ENCODE measurements at places on chromosomes 1 and 21.

GRCh38 chr1:183986941-183987340, 50.6 kb downstream of the COLGALT2 start:
- DNase-seq, result no peak

- no peak for DNase-seq
These were observed 55.0 kb downstream of the MEGF6 start for GRCh38 chr1:3556336-3556735.

DNA sequence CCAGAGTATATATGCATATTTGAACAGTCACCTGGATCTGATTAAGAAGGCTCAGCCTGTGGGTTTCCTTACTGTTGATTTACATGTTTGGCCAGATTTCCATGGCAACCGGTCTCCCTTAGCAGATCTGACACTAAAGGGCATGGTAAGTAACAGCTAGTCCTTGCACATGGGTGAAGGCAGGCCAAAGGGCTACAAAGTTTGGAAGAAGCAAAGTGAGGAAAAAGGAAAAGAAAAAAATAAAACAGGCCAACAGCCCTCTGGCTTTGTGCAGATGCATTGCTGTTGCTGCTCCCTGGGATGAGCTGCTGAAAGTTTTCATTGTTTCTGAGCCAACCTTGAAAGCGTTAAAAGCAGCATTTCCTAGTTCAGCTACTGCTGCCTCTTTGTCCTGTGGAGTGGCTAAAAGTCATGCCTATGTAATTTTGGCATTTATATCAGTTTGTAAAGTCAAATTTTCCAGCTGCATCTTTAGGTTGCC, 176.5 kb upstream of the HOOK1 start:
- DNase-seq, result no peak

- DNase-seq, result no peak
These were observed 348.2 kb downstream of the RWDD3 start for GRCh38 chr1:95582191-95582590.

- DNase-seq, result no peak
These were observed 48.2 kb upstream of the EPB41 start for GRCh38 chr1:28865997-28866650.

DNA sequence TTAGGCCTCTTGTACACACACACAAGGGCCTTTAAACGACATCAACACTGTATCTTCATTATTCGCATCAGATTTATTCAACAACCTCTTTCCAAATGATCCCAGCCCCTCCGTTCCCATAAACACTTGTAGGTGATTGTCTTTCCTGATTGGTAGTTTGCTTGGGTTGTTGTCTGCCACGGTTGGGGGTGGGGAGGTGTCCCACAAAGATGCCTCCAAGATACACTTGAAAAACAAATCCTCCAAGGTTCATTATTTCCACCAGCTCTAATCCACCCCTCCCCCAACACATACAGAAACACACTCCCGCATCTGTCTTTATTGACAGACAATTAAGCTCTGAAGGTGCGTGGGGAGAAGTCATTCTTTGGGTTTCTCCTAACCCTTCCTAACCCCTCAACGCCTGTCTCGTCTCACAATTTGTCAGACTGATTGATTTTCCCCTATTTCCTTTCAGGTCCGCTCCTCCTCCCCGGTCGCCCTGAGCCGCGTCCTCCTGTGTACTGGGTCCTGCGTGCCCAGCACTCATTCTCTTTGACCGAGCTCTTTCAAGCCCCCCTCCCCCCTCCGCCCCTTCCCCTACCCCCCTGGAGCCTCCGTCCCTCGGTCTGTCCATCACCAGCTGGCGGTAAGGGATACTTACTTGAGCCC, 1.4 kb downstream of the WDR26 start:
- peak; percentile 33 for DNase-seq

DNA sequence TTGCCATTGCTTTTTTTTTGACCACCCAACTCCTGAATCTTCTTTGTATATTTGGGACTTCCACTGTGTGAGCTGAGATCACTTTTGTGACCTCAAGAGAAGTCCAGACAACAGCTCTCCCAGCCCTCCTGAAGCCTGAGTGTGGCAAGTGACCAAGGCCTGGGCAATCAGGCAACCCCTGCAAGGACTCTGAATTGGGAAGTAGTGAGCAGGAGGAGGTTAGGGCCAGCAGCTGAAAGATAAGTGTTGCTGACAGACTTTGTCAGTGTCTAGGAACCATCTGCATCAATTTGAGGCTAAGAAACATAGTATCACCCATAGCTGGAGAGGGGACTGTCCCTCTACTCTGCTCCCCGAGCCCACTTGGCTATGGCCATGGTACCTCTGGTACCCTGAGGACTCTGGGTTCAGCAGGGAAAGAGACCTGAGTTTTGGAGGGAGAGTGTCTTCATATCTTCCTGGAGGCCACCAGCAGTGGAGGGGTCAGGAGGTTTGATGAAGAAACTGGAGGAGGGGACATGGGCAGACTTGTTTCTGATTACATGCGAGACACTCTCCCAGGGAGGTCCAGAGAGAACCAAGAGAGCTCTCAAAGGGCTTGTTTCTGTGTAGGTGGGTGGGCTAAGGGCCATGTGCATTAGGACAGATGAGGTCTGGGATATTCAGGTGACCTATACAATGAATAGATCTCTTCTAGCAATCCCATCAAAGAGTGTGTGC, 147.0 kb upstream of the DNAH14 start:
- DNase-seq, result no peak

GRCh38 chr1:211566431-211567025, 12.4 kb downstream of the SLC30A1 start:
- DNase-seq, result no peak

DNA sequence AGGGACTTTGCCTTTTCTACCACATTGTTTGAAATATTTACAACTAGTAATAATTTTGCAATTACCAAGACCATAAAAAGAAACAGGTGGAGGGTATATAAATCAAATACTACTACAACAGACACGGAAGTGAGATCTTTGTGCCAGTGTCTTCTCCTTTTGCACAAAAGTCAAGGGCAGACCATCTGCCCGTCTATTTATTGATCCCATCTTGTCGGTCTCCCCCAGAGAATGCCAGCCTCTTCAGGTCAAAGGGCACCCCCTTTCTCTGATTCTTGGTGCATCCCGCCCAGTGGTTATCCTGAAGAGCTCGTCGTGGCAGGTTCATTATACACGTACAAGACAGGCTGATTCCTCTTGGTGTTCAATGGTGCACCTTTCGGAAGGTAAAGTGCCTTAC, 4.8 kb upstream of the PDE9A start:
- no peak for DNase-seq

DNA sequence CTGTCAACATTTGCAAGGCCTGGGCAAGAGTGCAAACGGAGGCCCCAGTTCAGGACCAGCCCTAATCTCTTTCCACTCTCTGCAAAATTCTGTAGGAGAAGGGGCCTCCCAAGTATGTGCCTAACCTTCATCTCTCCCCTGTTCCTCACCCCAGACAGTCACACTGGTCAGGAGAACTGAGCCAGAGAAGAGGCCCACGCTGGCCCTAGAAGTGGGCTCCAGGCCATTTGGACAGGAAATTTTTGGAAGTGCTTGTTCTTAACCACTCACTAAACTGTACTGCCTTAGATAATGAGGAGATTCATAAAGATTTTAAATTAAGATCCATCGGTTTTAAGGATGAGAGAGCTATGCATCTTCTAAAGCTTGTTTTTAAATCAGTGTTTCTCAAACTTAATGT, 129.7 kb upstream of the ADGRL2 start:
- no peak for DNase-seq

DNA sequence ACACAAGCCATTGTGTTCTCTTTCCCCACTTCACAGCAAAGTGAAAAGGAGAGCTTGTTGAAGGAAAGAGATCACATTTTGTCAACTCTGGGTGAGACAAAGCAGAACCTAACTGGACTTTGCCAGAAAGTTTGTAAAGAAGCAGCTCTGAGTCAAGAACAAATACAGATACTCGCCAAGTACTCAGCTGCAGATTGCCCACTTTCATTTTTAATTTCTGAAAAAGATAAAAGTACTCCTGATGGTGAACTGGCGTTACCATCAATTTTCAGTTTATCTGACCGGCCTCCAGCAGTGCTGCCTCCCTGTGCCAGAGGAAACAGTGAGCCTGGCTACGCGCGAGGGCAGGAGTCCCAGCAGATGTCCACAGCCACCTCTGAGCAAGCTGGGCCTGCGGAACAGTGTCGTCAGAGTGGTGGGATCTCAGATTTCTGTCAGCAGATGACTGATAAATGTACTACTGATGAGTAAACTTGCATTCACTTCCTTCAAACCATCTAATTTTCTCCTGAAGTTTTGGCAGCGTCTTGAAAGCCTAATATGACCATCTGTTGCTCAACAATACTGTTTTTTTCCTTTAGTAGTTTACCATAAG, 43.7 kb downstream of the BACH1 start:
- no peak for DNase-seq

DNA sequence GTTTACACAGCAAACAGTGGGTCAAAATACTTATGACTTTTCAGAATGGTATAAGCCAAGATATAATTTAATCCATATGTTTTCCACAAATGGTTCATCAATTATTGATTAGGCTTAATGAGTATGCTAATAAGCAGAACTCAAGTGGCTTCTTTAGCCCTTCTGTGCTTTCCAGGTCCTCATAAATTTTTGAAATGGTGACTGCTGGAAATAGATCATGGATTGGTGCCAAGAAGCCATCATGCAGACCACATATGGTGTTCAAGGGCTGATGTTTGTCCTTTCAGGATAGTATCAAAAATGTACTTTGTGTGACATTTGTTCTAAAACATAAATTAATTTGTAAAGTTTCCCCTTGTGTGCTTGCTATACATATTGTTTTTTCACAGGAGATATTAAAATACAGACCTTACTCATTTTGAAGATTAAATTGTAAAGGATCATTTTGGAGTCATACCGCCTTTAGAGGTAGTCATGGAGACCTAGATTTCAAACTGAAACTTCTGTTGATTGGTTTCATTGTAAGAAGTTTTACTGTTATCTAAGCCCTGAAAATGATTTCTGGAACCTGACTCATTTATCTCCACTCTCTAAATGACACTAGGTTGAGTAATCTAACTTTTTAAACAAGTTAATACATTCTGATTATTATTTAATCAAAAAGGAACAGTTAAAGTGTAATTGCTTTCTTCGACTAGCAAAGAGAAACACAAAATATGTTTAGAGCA, 507.9 kb downstream of the PLA2G4A start:
- DNase-seq, result no peak

DNA sequence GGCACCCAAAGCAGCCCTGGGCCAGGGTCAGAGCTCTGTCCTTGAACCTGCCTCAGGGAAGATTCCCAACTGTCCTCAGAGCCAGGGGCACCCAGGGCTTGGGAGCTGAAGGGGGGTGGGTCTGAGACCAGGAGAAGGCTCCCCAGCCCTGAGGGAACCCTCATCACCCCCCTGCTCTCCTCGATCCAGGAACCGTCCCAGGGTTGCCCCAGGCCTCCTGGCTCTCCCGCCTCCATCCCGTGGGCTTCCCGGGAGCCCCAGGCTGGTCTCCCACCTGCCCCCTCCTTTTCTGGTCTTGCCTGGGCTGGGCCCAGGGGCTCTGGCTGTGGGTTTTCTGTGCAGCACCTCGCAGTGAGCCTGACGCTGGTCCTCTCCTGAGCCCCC, 6.7 kb upstream of the SAMD11 start:
- DNase-seq, result no peak

GRCh38 chr1:205229916-205230700, 2.4 kb downstream of the TMCC2 start:
- no peak for DNase-seq

- DNase-seq, result no peak
These were observed 45.9 kb downstream of the CHD5 start for GRCh38 chr1:6134206-6134605.

DNA sequence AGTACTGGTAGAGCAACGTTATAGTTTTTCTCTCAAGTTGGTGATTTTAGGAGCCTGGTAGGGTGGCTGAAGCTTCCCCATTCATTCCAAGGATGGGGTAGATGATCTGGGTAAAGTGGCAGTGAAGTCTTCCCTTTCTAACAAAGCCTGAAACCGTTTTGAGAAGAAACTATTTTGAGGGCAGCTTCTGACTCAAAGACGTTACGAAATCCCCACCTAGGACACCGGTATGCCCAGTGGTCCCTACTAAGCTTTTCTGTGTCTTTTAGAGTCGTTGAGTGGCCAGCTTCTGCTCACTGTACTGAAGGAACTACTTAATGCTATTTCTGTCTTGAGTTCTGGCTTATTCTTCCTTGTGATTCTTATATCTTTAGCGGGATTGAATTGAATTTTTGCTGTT, 1.4 kb downstream of the WDTC1 start:
- no peak for DNase-seq

- no peak for DNase-seq
These were observed 656.7 kb downstream of the AJAP1 start for GRCh38 chr1:5311147-5311546.

DNA sequence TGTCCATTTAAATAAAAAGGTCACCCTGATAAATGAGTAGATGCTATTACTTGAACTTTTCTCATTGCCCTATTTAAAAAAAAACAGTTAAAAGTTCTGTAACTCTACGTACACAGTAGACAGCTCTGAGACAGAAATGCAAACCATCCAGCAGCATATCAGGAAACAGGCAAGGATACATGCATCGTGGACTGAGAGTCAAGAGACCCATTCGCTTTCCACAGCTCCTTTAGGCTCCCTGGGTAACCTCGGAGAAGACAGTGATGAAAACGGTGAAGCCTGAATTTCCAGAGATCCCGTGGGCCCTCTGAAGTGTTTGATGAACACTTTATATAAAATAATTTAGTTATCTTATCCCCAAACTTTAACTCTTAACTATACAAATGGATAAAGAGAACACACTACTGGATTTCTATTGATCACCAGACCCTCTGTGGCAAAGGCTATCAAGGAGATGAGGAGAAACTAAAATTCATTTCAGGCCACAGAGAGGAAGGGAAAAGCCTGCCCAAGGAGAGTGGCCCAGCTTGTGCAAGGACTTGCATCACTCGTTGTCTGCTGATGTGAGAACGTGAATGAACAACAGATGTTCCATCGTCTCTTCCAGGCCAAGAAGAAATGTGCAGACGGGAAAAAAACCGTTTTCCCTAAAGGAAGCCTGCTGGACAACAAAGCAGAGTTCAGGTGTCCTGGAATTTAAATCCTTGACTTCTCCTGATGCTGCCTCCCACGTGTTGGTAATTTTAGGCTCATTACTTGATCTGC, 131.0 kb downstream of the TGFBR3 start:
- no peak for DNase-seq

All from CD4-positive, alpha-beta memory T cell (primary cell).